ENCODE measurements at places on chromosomes 4 and X.

- DNase-seq, result no peak
Observed at GRCh38 chr4:36256398-36256891, 12.1 kb upstream of the ARAP2 start.

DNA sequence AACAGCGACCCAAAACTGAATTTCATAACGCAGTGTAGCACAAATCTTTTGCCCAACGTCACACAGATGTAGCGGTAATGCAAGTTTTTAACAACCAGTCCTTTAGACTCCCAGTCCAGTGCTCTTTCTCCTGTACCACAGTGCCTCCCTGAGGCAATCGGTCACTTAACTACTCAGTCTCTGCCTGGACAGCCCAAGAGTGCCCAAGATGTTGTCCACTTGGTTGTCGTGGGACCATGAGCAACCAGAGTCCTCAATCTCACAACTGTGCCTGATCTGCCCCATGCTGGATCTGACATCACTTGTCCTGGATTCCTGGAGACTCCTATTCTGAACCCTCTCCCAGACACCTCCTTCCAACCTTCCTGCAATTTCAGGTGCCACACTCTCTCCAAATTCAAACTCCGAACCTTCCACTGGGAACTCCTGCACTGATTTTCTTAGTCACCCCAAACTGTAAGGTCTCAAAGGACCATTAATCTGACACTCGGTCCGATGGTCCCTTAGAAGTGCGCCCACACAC, 702 bp downstream of the MMGT1 start:
- DNase-seq, result no peak

GRCh38 chrX:155767051-155767875, 113.9 kb upstream of the VAMP7 start:
- DNase-seq, result peak; percentile 68

- no peak for DNase-seq
Observed at GRCh38 chr4:47839259-47839658, 1.4 kb upstream of the CORIN start.

DNA sequence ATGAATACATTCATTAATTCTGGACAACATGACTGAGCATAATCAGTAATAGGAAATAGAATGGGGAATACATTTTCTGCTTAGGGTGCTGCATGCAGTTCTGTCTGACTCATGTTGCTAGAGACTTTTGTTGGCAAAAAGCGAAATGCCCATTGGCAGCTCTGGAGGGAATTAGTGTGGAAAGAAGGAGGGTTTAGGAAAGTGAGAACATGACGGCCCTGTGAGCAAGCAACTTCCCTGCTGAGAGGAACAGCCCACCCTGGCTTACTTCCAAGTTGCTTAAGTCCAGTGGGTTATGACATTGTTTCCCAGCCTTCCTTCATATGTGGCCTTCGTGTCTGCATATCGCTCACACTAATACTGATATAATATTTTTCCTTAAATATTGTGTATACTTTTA, 13.8 kb downstream of the MAD2L1 start:
- no peak for DNase-seq

DNA sequence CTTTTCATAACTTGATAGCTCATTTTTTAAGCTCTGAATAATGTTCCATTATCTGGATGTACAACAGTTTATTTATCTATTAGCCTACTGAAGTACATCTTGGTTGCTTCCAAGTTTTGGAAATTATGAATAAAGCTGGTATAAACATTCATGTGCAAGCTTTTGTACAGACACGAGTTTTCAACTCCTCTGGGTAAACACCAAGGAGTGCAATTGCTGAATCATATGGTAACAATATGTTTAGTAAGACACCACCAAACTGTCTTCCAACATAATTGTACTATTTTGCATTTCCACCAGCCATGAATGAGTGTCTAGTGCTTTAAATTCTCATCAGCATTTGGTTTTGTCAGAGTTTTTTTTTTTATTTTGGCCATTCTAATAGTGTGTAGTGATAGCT, 266.7 kb upstream of the ATOH1 start:
- no peak for DNase-seq

- no peak for DNase-seq
Observed at GRCh38 chr4:86679441-86679840, 85.3 kb downstream of the PTPN13 start.

DNA sequence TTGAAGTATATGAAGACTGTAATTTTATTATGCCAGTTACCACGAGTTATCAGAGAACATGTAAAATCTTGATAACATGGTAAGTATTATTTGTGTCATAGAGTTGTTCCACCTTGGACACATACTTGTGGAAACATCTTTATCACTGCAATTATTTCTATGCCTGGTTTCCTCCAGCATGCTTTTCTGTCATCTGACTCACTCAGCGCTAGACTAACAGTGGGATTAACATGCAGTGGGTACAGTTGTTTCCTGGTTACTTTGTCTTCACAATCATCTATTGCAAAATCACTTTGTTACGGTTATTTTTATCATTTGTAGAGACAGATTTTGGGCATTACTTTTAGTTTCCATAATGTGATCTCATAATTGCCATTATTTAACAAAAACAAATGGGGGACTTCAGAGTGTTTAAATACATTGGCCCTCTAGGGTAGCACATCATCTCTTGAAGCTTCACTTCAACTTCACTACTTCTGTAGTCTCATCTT, at the start of gene STATH:
TSS of gene STATH (plus strand) at position 441 of the 491 bp plus-strand sequence. CDS start 2,472 bp downstream, outside the sequence.
- no peak for DNase-seq

- DNase-seq, result no peak
Observed at GRCh38 chrX:101357166-101357795, 8.7 kb upstream of the TIMM8A start.

- no peak for DNase-seq
Observed at GRCh38 chr4:88878642-88879041, 178.3 kb downstream of the FAM13A start.

DNA sequence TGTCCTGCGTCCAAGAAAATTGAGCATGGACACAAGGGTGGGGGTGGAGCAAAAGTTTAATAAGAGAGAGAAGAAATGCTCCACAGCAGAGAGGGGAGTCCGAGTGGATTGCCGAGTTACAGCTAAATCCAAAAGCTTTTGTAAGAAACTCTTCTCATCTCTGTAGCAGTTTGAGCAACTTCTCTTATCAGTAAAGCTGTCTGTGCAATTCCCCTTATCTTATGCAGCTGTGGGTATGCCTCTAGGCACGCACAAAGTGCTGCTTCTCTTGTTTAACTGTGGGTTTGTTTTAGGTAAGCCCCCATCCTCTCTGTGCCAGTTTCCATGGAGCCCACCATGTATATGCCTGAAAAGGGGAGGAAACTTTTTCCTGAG, 44.8 kb downstream of the HMGB2 start:
- DNase-seq, result no peak

DNA sequence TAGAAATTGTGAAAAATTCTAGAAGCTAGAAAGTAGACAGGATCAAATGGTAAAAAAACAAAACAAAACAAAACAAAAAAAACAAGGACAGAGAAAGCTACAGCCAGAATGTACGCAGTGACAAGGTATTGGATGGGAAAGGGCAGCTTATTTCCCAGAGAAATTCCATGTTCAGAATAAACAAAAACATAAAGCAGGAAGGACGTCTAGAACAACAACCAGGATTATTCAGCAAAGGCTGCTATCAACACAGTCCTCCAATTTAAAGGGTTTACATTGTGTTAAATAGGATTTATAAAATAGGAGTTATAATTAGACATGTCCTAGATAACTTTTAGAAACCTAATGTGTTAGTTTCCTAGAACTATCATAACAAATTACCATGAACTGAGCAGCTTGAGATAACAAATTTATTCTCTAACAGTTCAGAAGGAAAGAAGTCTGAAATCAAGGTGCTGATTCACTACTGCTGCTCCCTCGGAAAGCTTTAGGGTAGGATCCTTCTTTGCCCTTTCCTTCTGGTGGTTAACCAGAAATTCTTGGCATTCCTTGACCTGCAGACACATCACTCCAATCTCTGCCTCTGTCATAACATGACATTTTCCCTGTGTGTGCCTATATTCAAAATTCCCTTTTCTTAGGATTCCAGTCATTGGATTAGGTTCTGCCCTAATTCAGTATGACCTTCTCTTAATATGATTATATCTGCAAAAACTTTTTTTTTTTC, 175.6 kb downstream of the SNCA start:
- no peak for DNase-seq

GRCh38 chr4:45316257-45316656, 589.9 kb upstream of the GNPDA2 start:
- no peak for DNase-seq

DNA sequence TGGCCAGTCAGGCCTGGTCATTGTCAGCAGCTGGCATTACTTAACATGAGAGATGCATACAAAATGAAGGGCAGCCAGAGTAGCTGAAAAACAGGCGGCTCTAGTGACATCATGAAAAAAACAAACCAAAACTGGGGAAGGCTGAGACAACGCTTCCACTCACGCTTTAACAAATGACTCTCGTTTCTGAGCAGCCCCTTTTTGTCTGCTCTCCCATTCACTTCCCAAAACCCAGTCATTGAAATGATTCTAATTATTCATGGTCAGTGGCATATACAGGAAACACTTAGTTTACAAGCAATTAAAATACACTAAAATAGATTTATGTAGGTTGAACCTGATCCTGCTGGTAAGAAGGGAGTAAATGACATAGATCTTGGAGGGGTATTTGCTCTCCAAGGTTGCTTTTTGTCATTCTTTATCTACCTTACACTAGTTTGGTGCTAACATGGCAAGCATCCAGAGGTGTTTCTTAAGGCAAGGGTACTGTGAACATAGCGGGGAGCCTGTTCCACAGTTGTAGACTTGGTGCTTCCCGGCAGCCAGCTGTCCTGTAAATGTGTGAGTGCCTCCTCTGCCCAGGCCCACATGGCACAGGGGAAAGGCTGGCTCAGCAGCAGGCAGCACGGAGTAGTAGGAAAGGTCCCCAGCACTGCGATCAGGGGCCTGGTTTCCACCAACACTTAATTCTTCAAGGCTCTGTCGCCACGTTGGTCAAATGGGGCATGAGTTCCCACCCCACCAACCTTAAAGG, 61.2 kb upstream of the CITED1 start:
- no peak for DNase-seq

DNA sequence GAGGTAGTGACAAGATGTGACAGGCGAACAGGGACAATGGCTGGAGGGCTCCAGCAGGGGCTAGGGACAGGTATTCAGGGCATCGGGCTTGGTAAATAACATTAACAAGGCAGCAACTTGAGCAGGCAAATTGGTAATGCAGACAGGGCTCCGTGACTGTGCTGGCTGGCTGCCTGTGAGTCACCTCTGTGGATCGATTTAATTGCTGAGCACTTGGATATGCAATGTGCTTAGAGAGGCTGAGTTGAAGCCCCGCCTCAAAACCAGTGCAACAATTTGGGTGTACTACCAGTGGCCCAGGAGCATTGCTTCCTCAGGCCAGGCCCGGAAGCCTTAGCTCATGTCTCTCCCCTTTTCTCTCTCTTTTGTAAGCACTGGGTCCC, 19.5 kb downstream of the CNGA2 start:
- DNase-seq, result peak; percentile 21

GRCh38 chr4:113006632-113007031, 42.8 kb upstream of the ANK2 start:
- no peak for DNase-seq

GRCh38 chrX:48558271-48558670, 16.0 kb upstream of the RBM3 start:
- no peak for DNase-seq

DNA sequence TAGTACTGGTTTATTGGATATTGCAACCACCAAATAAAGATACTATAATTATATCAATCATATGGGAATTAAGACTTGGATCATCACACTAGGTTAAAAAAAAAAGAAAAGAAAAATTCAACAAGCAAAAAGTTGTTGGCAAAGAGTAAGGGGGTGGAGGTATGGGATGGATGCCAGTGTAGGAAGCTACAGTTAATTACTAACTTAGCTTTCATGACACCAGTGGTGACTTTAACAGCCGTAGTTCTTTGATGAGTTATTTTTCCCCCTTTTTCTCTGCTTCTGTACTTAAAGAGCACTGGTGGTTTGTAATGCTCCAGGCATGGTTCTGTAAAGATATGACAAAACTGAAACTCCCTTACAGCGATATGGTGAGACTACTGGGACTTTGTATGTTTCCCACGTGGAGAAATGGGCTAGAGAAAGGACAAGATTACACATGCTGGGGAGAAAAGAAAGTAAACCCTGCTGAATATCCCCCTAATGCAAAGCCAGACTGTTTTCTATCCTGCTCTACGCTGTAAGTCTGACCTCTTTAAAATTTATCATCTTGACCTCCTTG, 210.8 kb downstream of the SPOCK3 start:
- no peak for DNase-seq

DNA sequence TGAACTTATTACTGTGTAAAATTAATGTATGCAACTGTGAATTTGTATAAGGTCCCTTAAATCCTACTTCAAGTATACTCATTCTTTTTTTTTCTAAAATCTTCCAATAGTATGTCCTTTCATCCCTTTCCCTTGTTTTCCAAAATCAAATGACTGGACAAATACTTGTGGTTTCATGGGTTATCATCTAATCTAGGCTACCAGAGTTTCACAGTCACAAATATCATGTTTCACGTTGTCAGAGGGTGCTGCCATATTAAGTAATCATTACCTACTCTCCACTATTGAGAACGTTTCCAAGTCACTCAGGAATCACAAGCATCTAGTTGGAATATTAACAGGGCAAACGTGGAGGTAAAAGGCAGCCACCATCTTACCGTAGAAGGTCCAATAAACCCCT, 1235.0 kb upstream of the TENM3 start:
- DNase-seq, result no peak

- no peak for DNase-seq
Observed at GRCh38 chrX:97529536-97530200, 646.0 kb downstream of the RPA4 start.

DNA sequence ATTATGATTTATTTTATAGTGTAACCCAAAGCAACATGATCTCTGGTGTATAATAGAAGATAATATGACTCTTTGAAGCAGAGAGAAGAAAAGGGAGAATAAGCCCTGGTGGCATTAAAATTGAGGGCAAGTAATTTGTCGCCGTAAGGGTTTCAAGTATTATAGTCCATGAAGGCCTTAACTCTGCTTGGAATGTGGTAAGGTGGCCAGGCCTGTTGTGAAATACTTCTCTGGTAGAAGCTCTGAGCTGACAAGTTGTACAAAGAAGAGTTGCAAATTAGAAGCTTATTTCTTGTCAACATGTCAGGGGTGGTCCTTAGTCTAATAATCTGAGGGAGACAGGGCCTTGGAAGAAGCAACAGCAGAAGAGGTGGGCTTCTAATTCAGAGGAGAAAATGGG, 151.7 kb upstream of the HHIP start:
- DNase-seq, result no peak

- DNase-seq, result no peak
Observed at GRCh38 chr4:120921456-120922380, 808 bp downstream of the PRDM5 start.

DNA sequence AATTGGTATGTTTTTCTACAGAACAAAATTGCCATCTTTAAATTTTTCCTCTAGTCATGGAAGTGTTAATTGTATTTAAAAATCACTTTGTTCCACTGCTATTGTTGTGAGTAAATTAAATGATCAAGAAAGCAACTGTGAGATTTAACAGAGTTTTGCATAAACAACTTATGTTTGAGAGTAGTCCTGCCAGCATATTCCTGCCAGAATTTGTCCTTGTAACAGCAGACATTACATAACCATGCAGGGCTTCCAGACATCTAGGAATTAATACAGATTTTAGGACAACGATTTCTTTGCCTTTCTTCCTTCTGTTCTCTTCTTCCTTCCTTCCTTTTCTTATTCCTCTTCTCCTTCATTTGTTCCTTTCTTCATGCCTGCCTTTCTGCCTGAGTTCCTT, 125.5 kb downstream of the HTR2C start:
- no peak for DNase-seq

- DNase-seq, result no peak
Observed at GRCh38 chr4:120829113-120829831, 93.3 kb downstream of the PRDM5 start.

Data from DMS 273 treated with DMSO at 0.1 percent for 48 hours (cell line).